ENCODE measurements at places on chromosomes 7 and 10.
A peak's percentile ranks its signal among the peaks of the same experiment; 100 is the strongest.

DNA sequence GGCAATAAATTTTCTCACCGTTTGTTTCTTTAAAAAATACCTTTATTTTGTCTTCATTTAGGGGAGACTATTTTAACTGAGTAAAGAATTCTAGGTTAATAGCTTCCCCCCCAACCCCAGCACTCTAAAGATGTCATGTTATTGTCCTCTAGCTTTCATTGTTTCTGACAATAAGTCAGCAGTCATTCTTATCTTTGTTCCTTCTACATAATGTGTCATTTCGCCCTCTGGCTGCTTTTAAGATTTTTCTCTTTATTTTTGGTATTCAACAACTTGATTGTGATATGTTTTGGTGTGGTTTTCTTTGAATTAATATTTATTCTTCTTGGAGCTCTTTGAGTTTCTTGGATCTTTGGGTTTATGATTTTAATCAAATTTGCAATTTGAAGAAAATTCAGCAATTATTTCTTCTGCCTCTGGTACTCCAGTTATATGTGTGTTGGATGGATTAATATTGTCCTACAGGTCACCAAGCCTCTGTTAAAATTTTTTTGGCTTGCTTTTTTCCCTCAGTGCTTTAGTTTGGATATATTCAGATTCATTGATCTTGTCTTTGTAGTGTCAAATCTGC, 64.6 kb upstream of the ELN start:
- DNase-seq: no peak

GRCh38 chr10:132106431-132106830, 40.7 kb downstream of the JAKMIP3 start:
- peak; percentile 2 for DNase-seq

DNA sequence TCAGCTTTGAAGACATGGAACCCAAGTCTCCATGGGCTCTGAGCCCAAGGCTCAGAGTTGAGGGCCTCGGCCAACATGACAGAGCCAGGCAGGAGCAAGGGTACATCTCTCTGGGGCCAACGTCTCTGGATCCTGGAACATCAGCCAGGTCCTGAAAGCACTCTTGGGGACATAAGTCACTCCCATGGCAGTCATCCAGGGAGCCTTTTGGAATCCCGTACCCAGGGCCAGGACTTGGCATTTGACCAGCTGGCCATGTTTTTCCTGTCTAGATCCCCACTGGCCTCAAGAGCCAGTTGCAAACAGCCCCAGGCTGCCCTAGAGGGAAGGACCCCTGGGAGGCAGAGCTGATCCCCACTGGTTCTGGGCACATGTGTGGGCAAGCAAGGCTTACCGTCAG, 4.3 kb upstream of the CXCL12 start:
- peak; percentile 20 for DNase-seq

GRCh38 chr7:99543081-99543671, 8.7 kb downstream of the FAM200A start:
- DNase-seq: no peak

DNA sequence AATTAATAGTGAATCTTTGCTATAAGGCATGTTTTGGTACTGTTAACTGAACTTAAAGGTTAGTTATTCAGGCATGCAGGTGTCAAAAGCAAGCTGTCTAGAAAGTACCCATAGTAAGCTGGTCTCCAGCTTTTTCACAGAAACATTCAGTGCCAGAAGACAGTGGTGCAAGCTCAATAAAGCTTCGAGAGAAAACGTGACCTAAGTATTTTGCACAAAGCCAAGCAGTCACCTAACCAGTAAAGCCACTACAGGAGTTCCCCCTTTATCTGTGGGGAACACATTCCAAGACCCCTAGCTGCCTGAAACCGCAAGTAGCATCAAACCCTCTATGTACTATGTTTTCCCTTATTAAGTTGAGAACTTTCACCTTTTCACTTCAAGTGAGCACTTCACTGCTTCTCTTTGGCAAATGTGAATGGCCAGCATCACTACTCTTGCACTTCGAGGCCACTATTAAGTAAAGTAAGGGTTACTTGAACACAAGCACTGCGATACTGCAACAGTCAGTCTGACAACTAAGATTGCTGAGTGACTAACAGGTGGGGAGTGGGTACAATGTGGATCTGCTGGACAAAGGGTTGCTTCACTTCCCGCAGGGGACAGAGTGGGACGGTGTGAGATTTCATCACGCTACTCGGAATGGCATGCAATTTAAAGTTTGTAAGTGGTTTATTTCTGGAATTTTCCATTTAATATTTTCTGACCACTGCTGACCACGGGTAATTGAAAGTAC, 253.8 kb upstream of the YAE1 start:
- DNase-seq: no peak

DNA sequence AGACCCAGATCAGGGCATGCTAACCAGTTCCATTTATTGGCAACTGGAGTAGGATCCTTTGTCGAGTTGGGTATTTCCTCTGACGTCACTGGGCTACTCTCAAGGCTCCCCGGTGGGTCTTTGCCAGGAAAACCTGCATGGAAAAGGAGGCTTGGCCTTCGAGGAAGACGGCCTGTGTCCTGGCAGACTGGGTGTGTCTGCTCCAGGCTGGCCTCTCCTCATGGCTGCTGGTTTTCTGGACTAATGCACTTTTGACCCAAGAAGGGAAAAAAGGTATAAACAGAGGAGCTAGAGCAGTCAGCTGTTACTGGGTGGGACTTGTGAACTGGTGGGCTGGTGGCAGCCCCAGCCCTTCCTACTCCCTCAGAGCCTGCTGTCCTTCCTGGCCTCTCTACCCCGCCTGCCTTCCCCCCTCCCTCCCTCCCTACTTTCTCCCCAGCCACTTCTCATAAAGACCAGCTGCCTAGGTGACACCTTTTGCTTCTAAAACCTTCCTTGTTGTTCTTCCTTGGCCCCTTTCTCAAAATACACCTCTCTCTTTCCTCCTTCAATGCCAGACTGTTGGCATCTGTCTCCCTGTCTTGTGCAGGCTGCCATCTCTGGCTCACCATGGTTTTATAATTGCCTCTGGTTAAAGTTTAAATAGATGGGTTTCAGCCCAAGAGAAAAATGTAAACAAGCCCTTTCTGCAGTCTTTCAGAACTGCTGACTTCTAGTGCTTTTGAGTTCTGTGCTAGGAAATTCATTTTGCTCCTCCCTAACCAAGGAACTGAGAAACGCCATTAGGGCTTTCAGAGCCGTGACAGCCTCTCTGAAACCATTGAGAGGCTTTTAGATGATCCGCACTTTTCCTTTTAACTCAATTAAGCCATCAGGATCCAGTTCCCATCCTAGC, 101.8 kb upstream of the MKLN1 start:
- peak; percentile 50 for DNase-seq

- no peak for DNase-seq
Measured at GRCh38 chr10:119742947-119743648, 17.2 kb downstream of the INPP5F start.

DNA sequence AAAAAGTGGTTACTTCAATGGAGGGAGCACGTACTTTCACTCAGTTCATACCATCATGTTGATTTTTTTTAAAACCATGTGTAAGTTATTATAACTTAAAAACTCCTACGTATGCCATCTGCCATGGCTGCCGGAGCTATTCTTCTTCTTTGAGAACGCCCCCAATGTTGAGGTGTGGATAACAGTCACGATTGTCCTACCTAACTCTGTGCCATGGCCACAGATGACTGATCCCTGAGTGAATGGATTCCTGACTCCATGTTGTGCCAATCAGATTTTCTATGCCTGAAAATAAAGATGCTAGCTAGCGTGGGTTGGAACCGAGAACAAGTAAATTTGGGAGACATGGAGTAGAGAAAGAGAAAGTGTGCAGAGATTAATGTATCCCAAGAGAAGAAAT, 5.3 kb downstream of the MCMBP start:
- DNase-seq: no peak

Measured in right hindlimb (tissue), 1 donor.